ENCODE measurements at places on chromosomes 5 and 9.

- DNase-seq, result no peak
Measured at GRCh38 chr9:137632230-137633161, 13.7 kb downstream of the EHMT1 start.

DNA sequence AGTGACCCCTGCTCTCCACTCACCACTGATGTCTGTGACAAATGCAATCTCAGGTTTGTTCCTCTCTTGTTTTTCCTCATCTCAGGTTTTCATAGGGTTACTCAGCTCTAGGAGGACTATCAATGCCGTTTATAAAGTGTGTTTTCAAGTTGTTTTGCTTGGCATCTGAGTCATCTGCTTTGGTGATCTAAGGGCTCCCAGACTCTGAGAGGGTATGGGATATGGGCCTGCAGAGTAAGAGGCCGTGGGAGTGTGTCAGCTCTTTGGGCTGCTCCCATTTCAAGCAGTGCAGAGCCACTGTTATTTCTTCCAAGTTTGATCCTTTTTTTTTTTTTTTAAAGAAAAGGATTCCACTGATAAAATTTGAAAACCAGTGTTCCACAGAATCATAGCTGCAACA, 46.3 kb downstream of the NNT start:
- DNase-seq, result no peak

GRCh38 chr9:76600007-76600615, 141.1 kb downstream of the GCNT1 start:
- no peak for DNase-seq

GRCh38 chr9:127131871-127132270, 9.4 kb upstream of the ANGPTL2 start:
- no peak for DNase-seq

Data from T47D (cell line).